Testis (tissue), 5 donors: ENCODE measurements at places on chromosomes 1 and 21. TPM values are rescaled to one million over a fixed set of nuclear protein-coding genes. Genes with fewer than 3 reads are reported as not detected.
A peak's percentile ranks its signal among the peaks of the same experiment; 100 is the strongest.

MMP23B gene
- total RNA-seq, result 50.2 TPM

KRTAP19-1 gene
- total RNA-seq, result not detected

FCRL6 gene
- total RNA-seq, result not detected

DNA sequence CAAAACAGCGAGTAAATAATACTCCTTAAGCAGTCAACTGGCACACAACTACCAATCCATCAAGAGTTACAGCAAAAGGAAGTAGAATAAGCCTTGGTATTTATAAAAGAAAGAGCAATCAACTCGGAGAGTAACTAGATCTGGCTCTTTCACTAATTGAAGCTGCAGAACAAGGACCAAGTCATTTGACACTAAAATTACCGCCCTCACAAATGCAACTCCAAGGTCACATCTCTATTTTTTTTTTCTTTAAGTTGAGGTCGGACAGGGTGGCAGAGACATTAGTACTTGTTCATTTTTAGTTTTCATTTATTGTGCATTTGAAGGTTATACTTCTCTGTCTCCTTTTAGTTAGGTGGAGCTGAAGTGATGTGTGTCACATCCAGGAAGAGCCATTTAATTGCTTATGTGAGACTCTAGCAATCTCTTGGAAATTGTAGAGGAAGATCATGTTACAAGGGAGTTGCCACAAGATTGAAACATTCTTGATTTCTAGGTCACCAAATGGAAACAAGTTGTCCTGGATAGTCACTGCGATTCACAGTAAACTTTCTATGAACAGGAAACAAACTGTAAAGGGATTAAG lies 138.1 kb upstream of the ADAMTS5 start:
- no peak for DNase-seq

- no peak for DNase-seq
Measured at GRCh38 chr1:88298506-88298905, 385.6 kb upstream of the PKN2 start.

- DNase-seq, result no peak
Measured at GRCh38 chr21:29893687-29894086, 46.1 kb downstream of the GRIK1 start.

- no peak for DNase-seq
Measured at GRCh38 chr1:1168451-1169411, 4.9 kb upstream of the TTLL10 start.

DNA sequence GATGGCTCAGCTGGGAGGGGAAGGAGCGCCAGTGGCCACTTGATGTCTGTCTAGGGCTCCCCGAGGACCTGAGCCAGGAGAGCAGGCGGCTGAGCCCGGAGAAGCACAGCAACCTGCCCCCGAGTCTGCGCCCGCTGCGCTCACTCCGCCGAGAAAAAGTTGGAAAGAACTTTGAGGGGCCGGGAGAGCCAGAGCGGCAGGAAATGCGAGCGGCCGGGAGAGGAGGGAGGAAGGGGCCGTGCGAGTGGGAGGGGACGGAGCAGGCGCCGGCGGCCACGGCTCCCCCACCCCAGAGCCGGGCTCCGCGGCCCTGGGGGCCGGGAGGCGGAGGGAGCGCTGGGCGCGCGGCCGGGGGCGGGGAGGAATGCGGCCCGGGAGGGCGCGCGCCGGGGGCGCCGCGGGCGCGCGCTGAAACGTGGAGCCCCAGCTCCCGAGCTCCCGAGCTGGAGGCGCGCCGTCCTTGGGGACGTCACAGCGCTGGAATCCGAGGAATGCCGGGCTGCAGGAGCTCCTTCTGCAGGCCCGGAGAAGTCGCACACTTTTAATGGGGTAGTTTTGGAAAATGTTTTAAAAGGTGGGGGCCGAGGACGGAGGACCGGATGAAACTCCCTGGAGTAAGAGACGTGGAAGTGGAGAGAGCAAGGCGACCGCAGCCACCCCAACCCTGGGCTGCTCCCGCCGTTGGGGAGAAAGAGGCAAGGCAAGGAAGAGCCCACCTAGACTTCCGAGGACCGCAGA lies at the start of gene PTPN14:
Gene PTPN14 (minus strand): TSS at position 167 of the 738 bp plus-strand sequence. CDS start 86,799 bp downstream, outside the sequence.
- DNase-seq, result peak; percentile 92
